ENCODE measurements at places on chromosomes 16 and 17.

GRCh38 chr17:70405492-70406220 is 236.3 kb downstream of the KCNJ2 start:
- DNase-seq = no peak

GRCh38 chr17:76404976-76405563 is 20.7 kb downstream of the SPHK1 start:
- DNase-seq = no peak

DNA sequence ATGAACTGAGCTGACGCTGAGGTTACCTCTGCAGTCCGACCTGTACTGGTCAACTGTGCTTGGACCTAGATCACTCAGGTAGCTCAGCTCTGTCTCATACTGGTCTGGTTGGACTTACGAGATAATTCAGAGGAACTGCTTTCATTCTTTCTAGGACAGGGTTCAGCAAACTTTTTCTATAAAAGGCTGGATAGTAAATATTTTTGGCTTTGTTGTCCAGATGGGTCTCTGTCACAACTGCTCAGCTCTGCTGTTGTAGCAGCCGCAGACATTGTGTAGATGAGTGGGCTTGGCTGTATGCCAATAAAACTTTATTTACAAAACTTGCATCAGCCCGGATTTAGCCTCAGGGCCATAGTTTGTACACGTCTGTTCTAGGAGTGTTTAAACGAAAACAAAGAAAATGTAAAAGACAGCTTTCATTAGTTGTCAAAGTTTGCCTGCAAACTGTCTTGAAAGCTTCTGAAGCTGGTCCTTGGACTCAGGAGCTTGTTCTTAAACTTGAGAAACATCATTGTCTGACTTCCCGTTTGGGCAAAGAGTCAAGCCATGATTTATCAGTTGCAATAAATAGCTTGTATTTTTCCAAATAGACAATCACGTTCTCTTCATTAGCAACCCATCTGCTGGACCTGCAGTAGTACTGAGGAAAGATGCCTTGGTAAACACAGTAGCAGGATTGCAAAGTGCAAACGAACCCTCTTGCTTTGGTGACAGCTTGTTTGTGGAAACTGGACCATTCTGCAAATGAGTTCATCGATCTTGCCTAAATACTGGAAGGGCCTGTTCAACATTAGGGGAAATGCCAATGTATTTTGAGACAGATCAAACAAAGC is 253.4 kb downstream of the SNX29 start:
- no peak for DNase-seq

GRCh38 chr17:62193249-62193648 is 128.2 kb upstream of the MED13 start:
- no peak for DNase-seq

DNA sequence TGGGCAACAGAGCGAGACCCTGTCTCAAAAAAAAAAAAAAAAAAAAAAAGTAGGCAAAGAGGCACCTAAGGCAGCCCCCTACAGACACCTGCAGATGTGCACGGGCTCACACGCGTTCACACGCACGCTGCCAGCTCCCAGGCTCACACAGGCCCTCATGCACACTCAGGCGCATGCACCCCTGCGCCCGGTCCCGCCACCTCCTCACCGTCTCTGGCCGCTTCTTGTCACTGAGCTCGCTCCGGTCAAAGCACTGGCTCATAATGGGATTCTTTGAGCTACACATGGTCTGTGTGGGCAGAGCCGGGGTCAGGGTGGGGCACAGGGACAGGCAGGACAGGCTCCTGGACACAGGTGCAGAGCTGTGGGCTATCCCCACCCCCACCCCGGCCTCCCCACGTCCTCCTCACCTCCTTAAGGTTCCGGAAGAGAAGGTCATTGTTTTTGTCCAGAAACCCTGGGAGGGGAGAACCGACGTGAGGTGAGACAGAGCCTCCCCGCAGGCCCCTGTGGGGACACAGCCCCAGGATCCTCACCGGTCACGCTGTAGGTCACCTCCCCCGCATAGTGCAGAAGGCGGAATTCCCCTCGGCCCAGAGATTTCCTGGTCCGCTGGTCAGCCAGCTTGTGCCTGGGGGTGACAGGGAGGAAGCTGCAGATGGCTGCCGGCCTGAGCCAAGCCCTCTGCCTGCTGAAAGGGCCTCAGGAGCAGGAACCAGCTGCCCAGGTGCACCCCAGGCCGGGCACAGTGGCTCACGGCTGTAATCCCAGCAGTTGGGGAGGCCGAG is 17.9 kb downstream of the MYO1C start:
- DNase-seq = no peak

DNA sequence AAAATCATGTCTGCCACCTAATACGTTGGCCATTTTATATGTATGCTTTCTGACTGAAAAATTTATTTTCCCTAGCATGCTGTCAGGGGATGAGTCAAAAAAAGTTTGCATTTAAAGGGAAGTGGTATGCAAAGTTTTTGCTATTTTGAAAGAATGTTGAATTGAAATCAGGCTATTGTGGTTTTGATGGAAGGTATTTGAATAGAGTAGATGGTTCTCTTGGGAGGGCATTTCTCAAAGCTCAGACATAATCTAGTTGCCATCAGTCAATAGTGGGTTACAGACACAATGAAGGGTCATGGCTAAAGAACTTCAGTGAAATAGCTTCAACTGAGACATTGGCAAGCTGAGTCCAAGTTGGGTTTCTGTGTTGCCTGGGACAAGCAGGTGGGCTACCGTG is 102.4 kb downstream of the MAP2K6 start:
- no peak for DNase-seq

DNA sequence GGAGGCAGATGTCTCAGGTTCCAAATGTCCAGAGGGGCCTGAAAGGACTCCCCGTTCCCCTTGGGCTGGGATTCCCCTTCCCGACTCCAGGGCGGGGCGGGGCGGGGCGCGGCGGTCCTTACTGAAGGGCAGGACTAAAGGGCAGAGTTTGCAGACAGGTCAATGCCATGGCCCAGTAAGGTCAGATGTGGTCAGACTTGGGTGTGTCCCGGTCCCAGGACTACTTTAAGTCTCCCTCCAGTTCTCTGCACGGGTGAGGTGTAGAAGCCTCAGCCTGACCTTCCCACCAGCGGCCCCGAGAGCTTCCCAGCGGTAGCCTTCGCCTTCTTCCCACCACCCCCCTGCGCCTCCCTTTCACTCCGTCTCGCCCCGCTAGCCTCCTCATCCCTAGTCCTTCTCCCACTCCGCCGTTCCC is 532 bp downstream of the KDM6B start:
- no peak for DNase-seq

- no peak for DNase-seq
These were observed 73.2 kb downstream of the KNOP1 start for GRCh38 chr16:19644877-19645276.

GRCh38 chr17:3800362-3801271 is at the start of gene ITGAE:
Gene ITGAE, minus strand, starts transcription at chr17:3801188. Its CDS starts 44 bp downstream, at chr17:3801144.
- no peak for DNase-seq

- DNase-seq = no peak
These were observed 16.9 kb downstream of the DOC2B start for GRCh38 chr17:164303-165235.

GRCh38 chr16:83227336-83227735 is 580.4 kb upstream of the HSBP1 start:
- no peak for DNase-seq

DNA sequence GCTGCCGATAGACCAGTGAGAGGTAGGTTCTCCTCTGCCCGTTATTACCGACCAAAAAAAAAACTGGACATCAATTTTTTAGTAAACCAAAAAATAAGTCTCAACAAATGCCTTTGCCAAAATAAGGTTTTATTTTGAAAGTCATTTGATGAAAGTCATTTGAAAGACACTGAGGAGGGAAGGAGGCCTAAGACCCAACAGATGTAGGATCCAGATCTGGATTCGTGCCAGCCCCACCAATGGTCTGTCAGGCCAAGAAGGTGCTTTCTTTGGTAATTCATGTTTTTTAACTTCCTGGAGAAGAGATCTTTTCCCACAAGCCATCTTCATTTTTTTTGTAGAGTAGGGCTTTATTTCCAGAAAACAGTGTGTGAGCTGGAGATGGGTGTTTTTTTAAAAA is 18.1 kb downstream of the NTAN1 start:
- DNase-seq = no peak
